NCI-H226 (cell line): ENCODE measurements at places on chromosomes 3 and 15.

DNA sequence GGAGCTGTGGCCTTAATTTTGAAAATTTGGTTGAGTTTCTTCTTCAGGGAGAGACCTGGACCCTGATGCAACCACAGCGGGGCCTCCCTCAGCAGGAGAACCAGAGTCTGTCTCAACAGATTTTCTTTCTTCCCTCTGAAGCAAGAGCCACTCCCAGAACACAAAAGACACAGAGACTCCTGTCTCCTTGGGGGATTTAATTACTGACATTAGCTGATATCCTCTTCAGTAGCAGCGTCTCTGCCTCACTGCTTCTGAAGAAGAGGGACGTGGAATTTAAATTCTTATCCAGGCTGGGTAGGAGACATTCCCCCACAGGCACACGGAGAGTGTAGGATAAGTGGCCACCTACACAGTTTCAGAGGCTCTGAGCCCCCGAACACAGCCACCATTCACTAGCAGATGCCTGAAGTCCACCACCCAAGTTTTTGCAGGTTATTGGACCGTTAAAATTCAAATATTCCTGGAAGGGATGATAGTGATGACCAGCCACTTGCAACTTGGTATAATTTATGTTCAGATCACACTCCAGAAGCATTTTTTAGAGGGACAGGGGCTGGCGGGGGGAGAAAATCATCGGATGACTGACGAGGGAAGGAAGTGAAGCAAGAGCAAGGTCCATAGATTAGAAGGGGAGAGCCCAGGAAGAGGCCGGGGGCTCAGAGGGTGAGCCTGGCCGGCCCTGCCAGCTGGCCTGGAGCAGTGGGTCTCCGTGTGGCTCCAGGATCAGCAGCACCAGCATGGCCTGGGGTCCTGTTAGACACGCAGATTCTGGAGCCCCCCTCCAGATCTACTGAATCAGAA lies 109.7 kb downstream of the BDH1 start:
- no peak for DNase-seq

- no peak for DNase-seq
Observed at GRCh38 chr3:101758224-101758623, 20.8 kb upstream of the NXPE3 start.

GRCh38 chr3:127052121-127052561 lies 69.2 kb downstream of the PLXNA1 start:
- DNase-seq, result no peak

DNA sequence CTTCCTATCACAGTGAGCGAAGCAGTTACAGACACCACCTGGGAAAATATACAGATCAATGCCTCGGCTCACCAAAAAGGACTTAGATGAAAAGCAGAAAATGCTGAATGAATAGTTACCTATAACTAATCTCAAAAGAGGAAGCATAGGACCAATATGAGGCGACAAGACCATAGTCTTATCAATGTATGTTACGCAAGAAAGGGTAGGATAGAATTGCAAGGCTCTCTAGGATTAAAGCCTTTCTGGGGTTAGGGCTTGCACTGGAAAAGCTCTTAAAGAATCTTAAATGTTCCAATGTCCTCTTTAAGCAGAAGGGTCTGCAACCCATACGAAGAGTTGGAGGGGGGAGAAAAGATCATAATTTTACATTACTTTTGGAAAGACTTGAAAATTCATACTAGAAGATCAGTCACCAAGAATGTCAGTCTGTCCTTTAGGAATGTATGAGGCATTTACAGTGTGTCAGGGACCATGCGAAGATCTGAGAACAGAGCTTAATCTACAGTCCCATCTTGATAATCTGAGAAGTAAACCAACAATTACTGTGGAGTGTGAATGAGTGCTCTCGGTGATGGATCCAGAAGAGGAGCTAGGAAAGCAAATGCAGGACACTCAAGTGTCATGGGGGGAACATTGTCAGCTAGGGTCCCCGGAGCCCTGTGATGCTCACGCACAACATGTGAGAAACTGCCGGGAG lies 185.9 kb downstream of the GREM1 start:
- DNase-seq, result no peak

DNA sequence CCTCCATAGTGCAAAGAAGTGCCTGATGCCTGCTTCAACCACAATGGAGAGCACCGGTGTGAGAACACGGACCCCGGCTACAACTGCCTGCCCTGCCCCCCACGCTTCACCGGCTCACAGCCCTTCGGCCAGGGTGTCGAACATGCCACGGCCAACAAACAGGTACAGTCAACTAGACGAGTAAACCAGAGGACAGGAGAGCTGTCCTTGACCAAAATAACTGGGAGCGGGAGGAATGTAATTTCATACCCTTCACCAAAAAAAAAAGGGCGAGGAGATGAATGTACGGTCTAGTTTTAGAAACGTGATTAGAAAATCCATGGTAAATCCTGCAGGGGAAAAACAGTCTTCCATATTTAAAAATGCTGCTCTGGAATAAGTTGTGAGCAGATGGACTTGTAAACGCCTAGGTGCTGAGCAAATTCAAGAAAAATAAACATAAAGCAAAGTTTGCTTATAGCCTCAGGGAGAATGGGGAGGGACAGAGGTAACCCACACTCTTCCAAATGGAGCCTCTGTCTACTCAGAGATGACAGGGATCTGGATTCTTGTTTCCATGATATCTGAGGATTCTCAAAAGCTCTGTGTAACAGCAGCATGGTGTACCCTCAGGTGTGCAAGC lies 8.4 kb downstream of the THBS1 start:
- no peak for DNase-seq

- no peak for DNase-seq
Observed at GRCh38 chr15:39919411-39919747, 687 bp downstream of the GPR176 start.

DNA sequence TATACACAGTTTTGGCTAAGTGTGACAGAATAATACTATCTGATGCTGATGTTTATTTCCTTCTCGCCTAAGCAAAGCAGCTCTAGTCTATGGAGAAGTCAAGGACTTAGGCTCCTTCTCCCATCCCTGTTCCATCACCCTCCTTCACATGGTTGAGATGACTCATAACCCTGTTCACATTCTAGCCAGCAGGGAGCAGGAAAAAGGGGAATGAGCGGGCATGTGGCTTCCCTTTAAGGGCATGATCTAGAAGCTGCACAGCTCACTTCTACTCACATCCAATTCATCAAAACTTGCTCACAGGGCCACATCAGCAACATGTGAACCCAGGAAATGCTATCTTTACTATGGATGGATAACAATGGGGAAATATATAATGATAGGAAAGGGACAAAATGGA lies 40.9 kb downstream of the CBLB start:
- peak; percentile 89 for DNase-seq
